ENCODE measurements at places on chromosomes 13 and 19. TPM values are rescaled to one million over a fixed set of nuclear protein-coding genes. Genes with fewer than 3 reads are reported as not detected.

DNA sequence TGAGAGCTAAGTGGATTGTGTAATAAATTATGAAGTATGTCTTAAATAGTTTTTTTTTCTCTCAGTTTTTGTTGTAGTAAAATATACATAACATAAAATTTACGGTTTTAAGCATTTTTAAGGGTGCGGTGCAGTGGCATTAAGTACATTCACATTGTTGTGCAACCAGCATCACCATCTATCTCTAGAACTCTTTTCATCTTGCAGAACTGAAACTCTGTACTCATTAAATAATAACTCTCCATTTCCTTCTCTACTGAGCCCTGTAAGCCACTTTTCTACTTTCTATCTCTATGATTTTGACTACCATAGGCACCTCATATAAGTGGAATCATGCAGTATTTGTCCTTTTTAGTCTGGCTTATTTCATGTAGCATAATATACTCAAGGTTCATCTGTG lies 87.1 kb downstream of the GJA3 start:
- H3K4me1 ChIP-seq = no peaks in the 10 kb centered on the region
- DNase-seq = no peak
- peaks cover 27% of the 10 kb centered on the region for H3K36me3 ChIP-seq
- no peak overlapping the region for H3K27ac ChIP-seq
- no peak overlapping the region for H3K4me3 ChIP-seq
- H3K27me3 ChIP-seq = no peaks in the 10 kb centered on the region

DNA sequence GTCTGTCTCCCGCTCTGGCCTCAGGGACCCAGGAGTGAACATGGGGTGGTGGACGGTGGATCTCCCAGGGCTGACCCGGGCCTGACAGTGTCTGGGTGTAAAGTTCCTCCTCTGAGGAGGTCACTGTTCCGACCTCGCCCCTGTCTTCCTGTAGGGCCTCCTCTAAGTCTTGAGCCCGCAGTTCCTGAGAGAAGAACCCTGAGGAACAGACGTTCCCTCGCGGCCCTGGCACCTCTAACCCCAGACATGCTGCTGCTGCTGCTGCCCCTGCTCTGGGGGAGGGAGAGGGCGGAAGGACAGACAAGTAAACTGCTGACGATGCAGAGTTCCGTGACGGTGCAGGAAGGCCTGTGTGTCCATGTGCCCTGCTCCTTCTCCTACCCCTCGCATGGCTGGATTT lies at the start of gene SIGLEC9:
SIGLEC9 (plus strand) TSS at position 178 of the 400 bp plus-strand sequence; CDS start at position 247, 69 bp downstream.
- DNase-seq = no peak
- H3K27me3 ChIP-seq = peaks cover 25% of the 10 kb centered on the region
- peak within 1 kb of the TSS; percentile 17 for H3K4me3 ChIP-seq
- H3K36me3 ChIP-seq = no peaks in the 10 kb centered on the region
- H3K4me1 ChIP-seq = peaks cover 57% of the 10 kb centered on the region

DNA sequence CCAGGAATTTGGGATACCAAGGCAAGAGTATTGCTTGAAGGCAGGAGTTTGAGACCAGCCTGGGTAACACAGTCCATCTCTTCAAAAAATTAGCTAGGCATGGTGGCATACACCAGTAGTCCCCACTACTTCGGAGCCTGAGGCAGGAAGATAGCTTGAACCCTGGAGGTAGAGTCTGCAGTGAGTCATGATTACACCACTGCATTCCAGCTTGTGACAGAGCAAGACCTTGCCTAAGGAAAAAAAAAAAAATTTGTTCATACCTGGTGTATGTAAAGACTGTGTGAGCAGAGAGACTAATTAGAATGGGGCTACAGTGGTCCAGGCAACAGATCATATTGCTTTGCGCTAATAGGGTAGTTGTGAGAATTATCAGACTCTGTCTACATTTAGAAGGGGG lies 778.3 kb upstream of the PCDH20 start:
- H3K27ac ChIP-seq = no peak overlapping the region
- no peaks in the 10 kb centered on the region for H3K27me3 ChIP-seq
- no peaks in the 10 kb centered on the region for H3K36me3 ChIP-seq
- DNase-seq = no peak
- H3K4me3 ChIP-seq = no peak overlapping the region

GRCh38 chr19:33211794-33212435 lies 13.7 kb downstream of the SLC7A10 start:
- no peak for DNase-seq
- H3K4me3 ChIP-seq = no peak overlapping the region
- H3K27me3 ChIP-seq = no peaks in the 10 kb centered on the region
- H3K36me3 ChIP-seq = no peaks in the 10 kb centered on the region
- H3K27ac ChIP-seq = no peak overlapping the region

Gene FKBP8
- total RNA-seq = 286 TPM
